ENCODE measurements at places on chromosomes 12 and 14.

DNA sequence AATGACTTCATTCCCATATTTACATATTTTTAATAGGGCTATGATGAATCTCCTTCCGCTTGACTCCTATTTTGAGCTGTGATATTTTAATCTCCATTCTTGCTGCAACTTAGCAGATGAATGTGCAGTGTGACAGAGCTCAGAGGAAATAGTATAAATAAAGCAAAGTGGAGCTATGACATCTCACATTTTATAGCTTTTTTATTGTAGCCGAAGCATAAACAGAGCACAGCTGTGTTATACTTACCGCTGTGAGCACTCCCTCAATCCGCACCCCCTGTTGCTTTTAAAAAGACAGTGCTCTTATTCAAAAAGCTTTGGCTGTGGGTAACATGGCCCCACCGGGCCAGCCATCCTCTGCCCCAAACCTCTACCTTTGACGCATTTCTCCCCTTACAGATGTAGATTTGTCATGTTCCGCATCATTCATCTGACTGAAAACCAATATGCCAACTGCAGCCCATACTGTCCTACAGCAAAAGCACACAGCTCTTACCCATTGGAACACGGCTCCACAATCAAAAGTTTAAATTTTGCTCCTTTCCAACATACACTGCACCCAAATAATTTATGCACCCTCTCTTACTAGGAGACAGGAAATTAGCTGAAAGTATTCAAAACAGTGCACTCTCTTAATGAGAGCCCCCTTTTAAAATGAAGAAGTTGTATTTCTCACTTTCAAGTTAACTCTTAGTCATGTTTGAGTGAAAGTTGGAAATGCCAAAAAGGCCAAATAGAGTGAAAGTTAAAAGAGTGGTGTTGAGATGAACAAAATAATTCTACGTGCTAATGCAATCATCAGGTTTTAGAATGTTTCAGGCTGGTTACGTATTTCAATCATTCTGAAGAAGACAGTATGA is 429.3 kb upstream of the SOX5 start:
- DNase-seq, result no peak

GRCh38 chr12:30859226-30859625 is 67.3 kb upstream of the TSPAN11 start:
- no peak for DNase-seq

- DNase-seq, result no peak
Measured at GRCh38 chr14:75450381-75451276, 22.8 kb downstream of the JDP2 start.

DNA sequence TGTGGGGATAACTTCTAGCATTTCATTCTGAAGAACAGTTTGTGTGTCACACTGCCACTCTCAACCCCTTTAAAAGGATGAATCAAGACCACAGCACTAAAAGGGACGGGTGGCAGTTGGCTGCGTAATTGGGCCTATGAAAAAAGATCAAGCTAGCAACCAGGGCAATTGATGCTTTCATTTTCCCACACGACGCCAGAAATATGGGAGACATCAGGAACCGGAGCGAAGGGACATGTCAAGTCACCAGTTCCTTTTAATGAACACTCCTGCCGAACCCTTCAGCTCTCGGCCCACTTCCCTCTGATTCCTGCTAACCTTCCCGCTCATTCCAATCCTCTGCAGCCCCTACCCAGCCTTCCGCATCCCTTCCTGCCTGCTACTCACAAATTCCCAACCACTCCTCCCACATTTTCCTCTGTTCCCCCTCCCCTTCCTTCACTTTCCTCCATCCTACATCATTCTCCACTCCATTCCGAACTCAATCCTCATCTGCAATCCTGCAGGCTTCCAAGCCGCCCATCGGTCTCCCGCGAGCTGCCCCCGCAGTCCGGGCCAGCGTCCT is 753 bp downstream of the CSRNP2 start:
- DNase-seq, result peak; percentile 5

DNA sequence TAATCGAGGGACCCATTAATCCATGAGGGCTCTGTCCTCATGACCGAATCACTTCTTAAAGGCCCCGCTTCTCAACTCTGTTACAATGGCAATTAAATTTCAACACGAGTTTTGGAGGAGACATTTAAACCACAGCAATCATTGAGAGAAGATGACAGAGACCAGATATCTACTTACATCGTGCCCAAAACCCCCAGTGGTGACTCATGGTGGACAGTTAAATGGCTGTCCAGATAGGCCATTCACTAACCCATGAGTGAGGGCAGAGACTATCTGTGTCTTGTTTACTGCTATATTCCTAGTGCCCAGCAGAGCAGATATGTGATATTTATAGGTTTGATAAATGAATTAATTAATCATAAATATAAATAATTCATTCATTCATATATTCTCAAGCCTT is 20.0 kb upstream of the FLVCR2 start:
- DNase-seq, result no peak

- no peak for DNase-seq
Measured at GRCh38 chr12:4417455-4417854, 28.2 kb downstream of the FGF6 start.

DNA sequence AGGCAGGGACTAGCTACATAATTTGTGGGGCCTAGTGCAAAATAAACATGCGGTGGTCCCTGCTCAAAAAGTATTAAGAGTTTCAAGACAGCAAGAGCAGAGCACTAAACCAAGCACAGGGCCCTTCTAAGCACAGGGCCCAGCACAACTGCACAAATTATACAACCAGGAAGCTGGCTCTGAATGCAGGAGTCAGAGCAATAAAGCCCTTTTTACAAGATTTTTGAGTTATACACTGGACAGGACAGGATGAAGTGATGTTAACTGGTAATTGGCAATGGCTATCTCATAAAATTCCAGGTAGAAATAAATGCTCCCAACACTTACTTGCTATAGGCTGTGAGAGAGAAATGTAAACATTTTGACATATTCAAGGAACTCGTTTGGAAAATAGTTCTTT is 86.2 kb upstream of the GPHB5 start:
- DNase-seq, result no peak

DNA sequence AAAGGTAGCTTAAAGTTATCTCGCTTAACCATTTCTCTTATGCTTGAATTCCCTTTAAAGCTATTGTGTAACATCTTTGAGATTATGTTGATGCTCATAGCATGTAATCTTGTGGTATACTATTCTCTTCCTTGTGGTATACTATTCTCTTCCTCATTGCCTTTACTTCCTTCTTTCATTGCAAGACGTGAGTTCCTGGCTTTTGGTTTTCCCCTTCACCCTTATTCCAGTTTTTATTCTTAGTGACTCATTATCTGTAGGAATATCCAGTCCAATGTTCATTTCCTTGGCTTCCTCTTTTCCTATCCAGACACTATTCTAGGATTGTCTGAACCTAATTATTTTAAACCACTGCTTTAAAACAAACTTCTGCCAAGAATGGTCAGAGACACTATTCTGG is 564.0 kb downstream of the CCER1 start:
- no peak for DNase-seq

DNA sequence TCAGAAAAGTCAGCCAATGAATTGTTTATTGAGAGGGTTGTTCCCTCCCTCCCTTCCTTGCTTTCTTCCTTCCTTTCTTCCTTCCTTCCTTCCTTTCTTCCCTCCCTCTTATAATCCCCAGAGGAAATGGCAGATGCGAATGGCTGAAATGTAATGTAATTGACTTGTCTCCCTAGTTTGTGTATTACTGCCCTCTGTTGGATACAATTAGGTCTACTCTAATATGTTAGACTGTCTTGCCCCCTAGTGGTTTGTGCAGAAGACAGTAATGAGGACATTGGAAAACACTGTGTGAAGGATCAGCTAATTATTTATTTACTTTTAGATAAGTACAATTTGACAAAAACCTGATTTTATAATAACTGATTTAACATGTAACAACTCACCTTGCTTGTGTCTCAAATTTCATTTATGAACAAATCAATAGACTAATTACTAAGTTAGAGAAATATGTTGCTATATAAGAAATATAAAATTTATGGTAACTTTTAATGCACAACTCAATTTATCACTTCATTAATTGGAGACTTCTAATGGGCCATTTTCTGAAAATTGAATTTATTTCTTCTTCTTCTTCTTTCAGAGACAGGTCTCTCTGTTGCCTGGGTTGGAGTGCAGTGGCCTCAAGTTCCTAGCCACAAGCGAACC is 229.8 kb upstream of the LRIG3 start:
- peak; percentile 90 for DNase-seq

GRCh38 chr12:100044266-100044665 is 59.5 kb upstream of the ANKS1B start:
- DNase-seq, result no peak

GRCh38 chr14:85565862-85566296 is 35.9 kb downstream of the FLRT2 start:
- no peak for DNase-seq

DNA sequence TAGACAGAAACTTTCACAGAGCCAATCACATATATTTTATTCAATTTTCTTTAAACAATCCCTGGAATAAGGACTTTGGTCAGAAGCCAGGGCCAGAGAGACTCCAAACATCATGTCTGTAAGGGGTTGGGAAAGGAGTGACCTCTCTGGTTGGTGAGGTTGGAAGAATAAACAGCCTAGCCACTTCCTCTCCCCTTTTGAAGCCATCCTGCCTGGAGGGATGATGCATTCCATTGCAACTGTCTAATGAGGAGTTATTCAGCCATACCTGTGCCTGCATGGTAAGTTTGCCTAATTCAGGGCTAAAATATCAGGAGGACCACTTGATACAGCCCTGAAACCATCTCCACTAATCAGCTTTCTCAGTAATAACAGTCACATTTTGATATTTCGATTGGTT is 299.8 kb downstream of the KCNH5 start:
- no peak for DNase-seq

GRCh38 chr14:52089218-52089617 is 20.4 kb upstream of the NID2 start:
- DNase-seq, result no peak

- no peak for DNase-seq
Measured at GRCh38 chr14:85573406-85573805, 43.5 kb downstream of the FLRT2 start.

GRCh38 chr12:57461276-57461916 is 1.8 kb downstream of the GLI1 start:
- DNase-seq, result no peak

DNA sequence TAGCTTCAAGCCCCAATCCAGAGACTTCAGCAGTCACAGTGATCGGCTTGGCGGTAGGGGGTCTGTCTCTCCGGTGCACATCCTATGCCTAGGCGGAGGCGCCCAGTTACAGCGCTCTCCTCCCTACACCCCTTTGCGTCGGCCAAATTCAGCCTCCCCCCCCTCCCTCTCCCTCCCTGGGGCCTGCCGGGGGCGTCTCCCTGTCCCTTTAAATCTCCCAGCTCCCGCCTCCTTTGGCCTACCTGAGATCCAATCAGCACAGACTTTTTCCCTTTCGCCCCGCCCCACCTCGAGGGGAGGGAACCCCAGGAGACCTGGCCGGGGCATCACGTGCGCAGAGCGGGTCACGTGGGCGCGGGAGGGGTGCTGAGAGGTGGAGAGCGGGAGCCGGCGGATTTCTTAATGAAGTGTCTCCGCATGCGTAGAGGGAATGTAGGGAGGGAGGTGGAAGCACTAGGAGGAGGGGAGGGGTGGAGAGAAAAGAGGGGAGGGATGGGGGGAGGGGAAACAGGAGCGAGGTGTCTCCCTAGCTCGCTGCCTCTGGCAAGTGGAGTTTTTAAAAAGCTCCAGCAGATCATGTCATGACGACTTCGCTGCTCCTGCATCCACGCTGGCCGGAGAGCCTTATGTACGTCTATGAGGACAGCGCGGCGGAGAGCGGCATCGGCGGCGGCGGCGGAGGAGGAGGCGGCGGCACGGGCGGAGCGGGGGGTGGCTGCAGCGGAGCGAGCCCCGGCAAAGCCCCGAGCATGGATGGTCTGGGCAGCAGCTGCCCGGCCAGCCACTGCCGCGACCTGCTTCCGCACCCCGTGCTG is at the start of gene HOXC13:
HOXC13 (plus strand) TSS at position 506 of the 815 bp plus-strand sequence; CDS start at position 582, 76 bp downstream.
- DNase-seq, result peak; percentile 12

DNA sequence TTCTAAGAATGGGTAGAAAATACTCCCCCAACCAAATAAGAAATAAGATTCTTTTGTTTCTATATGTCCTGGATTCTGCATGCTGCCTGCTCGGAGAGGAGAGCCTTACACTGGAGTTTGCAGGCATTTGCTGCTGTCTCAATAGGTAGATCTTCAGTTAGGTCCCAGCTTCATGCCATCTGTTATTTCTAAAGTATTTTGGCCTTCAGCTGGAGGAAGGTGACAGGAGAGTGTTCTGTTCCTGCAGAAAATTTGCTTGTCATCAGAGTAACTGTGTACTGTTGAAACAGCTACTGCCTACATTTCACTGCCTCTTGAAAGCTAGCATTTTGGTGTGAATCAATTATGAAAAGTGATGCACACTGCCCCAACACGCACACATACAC is 966.9 kb downstream of the NRXN3 start:
- DNase-seq, result no peak

GRCh38 chr14:33229269-33229929 is 290.7 kb downstream of the NPAS3 start:
- DNase-seq, result peak; percentile 57

GRCh38 chr14:56129933-56130332 is 11.7 kb downstream of the PELI2 start:
- no peak for DNase-seq

DNA sequence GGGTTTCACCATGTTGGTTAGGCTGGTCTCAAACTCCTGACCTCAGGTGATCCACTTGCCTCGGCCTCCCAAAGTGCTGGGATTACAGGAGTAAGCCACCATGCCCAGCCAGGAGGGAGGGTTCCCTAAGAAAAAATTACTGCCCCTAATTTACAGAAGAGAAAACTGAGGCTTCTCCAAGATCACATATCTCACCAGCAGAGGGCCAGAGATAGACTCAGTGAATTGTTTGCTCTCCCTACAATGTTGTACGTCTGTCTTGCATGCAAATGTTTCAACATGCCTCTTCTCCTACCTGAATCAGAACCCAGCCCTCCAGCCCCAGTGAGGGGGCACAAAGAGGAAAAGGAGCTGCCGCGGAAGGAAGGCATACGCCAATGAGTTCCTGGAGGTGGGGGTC is 48.3 kb upstream of the TMEM263 start:
- no peak for DNase-seq

DNA sequence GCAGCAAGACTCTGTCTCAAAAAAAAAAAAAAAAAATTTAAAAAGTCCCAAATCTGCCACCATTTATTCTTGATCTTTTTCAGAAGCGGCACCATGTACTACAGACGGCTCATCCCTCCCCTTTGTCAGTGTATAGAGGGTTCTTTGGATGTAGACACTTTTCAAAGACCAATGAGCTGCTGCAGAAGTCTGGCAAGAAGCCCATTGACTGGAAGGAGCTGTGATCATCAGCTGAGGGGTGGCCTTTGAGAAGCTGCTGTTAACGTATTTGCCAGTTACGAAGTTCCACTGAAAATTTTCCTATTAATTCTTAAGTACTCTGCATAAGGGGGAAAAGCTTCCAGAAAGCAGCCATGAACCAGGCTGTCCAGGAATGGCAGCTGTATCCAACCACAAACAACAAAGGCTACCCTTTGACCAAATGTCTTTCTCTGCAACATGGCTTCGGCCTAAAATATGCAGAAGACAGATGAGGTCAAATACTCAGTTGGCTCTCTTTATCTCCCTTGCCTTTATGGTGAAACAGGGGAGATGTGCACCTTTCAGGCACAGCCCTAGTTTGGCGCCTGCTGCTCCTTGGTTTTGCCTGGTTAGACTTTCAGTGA is 6.5 kb upstream of the ACACB start:
- DNase-seq, result no peak
